Right ventricle myocardium superior (tissue), 1 donor: ENCODE measurements at places on chromosomes 16 and 17. TPM values are rescaled to one million over a fixed set of nuclear protein-coding genes. Genes with fewer than 3 reads are reported as not detected.

ZNHIT3 gene
- total RNA-seq: 20.0 TPM

ZNF594 gene
- 5.2 TPM for total RNA-seq

NUDT7 gene
- 45.5 TPM for total RNA-seq

CFAP119 gene
- 0.46 TPM for total RNA-seq

TPSG1 gene
- total RNA-seq: 0.19 TPM

MYO15A gene
- 0.11 TPM for total RNA-seq

ZNF19 gene
- 2.0 TPM for total RNA-seq

CLEC18A gene
- total RNA-seq: 0.24 TPM

ANKS3 gene
- 9.1 TPM for total RNA-seq

NEUROD2 gene
- not detected for total RNA-seq

P2RX5 gene
- 13.0 TPM for total RNA-seq

CCDC200 gene
- not detected for total RNA-seq

UBE2O gene
- total RNA-seq: 35.9 TPM

TMEM132E gene
- total RNA-seq: not detected

PRKAR1A gene
- total RNA-seq: 607 TPM

CD300H gene
- total RNA-seq: not detected

TBX21 gene
- total RNA-seq: 0.32 TPM

STARD3 gene
- 13.9 TPM for total RNA-seq

DPEP1 gene
- total RNA-seq: not detected

SCNN1B gene
- not detected for total RNA-seq

SMIM36 gene
- not detected for total RNA-seq

ITGAE gene
- 14.8 TPM for total RNA-seq

KRT20 gene
- total RNA-seq: not detected

OR1F1 gene
- total RNA-seq: not detected

PPY gene
- total RNA-seq: not detected

USP43 gene
- total RNA-seq: not detected

ELMO3 gene
- total RNA-seq: 0.54 TPM

ALOXE3 gene
- not detected for total RNA-seq

TNFRSF17 gene
- total RNA-seq: not detected

CEMP1 gene
- not detected for total RNA-seq
